Activated gamma-delta T cell treated with anti-CD3 and anti-CD28 coated beads, Interleukin-2, amount 50 U/mL, for 16 hours (primary cell): ENCODE measurements at places on chromosomes 16 and 17.
A peak's percentile ranks its signal among the peaks of the same experiment; 100 is the strongest.

DNA sequence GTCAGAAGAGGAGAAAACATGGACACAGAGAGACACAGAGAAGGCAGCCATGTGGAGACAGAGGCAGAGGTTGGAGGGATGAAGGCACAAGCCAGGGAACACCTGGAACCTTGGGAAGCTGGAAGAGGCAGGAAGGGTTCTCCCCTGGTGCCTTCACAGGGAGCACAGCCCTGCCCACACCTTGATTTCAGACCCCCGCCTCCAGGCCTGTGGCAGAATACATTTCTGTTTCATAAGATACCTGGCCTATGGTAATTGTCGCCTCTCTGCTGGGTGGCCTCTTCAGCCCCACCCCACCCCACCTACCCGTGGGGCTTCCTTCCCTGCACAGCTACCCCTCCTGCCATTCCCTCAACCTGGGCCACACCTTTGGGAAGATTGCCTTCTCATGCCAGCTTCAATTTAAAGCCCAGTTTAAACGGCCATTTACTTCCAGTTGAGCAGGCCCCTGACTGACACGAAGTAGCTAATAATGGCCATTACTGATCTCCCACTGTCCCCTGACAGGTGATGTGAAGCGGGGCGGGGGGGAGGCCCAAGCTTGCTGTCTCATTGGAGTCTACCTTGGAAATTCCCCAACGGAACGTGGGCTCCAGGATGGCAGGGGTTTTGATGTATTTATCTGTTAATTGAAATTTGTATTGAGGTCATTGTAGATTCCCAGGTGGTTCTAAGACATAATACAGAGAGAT, 291.7 kb upstream of the FOXF1 start:
- no peak for DNase-seq

GRCh38 chr16:50861451-50861850, 119.6 kb downstream of the CYLD start:
- DNase-seq = no peak

DNA sequence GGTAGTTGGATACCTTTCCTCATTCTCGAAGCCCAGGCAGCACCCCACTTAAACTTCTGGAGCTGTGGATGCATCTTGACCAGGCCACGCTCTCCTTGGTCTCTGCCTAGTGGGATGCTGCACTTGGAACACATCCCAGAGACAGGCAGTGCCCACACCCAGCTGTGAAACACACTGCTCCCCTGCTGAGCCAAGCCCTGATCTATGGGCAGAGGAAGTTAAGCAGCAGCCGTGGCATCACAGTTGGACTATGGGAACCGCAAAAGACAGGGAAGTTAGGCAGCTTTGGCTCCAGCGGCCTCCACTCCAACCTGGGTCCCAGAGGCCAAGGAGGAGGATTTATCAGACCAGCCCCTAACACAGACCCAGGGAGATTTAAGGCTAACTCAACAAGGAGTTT, 284.8 kb upstream of the CCL2 start:
- no peak for DNase-seq

DNA sequence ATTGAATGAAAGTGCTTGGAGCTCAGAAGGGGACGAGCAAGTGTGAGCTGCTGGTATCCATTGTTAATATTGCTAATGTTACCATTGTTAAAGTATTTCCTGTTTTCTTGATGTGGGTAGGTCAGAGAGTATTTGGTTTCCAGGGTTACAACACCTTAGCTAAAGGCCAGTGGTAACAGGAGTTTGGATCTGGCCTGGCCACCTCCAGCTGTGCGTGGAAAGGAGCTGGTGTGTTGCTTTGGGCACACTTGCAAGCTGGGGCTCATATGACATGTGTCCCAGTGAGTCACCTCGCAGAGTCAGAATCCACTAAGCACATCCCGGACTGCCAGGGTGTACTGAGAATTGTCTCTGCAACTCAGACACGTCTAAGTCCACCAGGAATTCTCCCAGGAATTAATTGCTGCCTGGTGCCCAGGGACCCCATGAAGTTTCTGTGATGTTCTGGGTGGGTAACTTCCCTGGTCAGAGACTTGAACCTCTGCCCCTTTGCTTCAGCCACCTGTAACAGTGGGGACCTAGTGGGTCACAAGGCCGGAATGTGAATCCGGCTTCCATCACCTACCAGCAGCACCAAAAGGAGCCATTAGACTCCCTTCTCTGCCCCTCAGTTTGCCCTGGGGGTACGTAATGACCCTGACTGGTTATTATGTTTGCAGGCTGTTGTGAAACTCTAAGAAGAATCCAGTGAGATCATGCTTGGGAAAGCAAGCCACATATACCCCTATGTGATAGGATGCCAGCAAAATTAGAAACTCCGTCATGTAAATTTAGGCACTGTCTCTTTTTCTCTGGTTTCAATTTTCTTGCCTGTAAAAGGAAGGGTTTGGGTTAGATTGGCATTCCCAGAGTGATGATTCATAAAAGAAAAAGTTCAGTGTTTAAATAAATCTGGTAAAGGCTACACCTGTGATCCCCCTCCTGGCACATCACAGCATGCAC, 12.8 kb downstream of the SLC6A2 start:
- no peak for DNase-seq

DNA sequence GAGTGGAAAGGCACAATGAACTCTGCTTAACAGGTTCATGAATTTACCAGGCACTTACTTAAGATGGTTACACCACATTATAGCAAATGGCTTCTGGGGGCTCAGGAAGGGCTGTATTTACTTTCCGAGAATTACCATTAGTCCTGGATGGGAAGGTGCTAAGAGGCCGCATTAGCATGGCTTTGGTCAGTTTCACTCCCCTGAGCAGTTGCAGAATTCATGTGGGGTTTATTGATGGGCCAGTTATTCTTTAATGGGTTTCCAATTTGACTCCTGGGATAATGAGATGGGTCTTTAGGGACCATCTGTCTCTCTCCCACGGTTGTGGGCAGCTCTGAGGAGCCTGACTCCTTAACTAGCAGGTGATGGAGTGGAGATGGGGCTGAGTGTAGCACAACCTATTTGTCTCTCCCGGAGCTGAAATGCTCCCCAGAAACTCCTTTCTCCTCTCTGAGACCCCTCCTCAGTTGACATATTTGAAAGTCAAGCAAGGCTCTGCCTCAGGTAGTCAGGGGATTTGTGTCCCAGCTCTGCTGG, 652.5 kb downstream of the HS3ST4 start:
- DNase-seq = no peak

DNA sequence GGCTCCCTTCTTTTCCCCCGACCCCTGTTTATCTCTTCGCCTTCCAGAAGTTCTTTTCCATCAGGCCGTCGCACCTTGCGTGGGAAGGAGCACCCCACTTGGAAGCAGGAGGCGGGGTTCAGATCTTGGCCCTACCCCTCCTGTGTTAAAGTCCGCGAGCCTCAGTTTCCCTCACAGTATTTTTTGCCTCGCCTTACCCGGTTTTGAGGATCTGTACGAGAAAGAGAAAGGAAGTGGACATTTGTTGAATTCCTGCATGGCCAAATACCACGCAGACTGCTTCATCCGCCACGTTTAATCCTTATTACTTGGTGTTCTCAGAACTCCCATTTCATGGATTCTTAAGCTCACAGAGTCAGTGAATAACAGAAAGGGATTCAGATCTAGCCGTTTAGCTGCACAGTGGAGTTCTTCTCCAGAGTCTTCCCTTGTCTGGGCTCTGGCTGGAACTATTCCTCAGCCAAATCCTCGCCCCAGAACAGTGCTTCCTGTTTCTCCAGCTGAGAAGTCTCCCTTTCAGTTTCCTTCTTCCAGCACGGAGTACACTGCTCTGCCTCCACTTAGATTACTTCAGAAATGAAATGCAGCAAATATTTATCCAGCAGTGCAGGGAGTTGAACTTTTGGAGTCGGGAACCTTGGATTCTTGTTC, 590 bp downstream of the TMEM219 start:
- no peak for DNase-seq

DNA sequence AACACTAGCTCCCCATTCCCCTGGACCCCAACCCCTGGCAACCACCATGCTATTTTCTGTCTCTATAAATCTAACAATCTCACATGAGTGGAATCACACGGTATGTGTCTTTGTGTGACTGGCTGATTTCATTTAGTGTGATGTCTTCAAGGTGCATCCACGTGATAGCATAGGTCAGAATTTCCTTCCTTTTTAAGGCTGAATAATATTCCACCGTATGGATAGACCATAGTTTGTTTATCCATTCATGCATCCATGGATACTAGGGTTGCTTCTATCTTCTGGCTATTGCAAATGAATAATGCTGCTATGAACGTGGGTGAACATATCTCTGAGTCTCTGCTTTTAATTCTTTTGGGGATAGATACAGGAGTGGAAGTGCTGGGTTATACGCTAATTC, 43.9 kb downstream of the TMEM235 start:
- DNase-seq = no peak

- DNase-seq = no peak
Measured at GRCh38 chr17:46097497-46097896, 95.7 kb downstream of the KANSL1 start.

GRCh38 chr17:5786510-5786875, 202.2 kb upstream of the NLRP1 start:
- no peak for DNase-seq

DNA sequence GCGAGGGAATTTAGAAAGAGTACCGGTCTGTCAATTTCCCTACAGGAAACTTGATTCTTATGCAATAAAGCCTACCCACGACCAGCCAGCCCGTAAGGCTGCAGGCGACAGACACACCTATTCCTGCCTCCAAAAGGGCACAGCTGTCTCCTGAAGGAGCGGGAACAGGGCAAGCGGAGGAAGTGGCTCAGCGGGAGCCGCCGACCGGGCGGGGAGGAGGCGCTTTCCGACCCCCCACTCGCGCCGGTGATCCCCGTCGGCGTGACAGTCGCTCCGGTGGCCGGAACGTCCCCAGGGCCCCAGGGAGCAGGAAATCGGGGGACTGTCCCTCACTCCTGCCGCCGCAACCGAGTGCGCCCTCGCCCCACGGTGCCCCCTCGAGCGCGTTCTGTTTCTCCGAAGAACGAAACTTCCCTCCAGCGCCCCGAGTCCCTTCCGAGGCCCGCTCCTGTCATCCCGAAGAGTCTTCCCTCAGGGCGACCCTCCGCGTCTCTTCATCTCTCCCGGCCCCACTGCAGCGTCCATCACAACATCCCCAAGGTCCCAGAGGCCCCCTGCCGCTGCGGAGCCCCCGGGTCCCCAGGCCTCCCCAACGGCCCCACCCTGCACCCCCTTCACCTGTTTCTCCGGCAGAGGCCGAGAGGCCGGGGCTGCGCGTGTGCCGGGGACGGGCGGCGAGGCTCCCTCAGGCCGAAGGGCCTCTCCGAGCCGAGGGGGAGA, 421 bp downstream of the STAT3 start:
- peak; percentile 14 for DNase-seq

DNA sequence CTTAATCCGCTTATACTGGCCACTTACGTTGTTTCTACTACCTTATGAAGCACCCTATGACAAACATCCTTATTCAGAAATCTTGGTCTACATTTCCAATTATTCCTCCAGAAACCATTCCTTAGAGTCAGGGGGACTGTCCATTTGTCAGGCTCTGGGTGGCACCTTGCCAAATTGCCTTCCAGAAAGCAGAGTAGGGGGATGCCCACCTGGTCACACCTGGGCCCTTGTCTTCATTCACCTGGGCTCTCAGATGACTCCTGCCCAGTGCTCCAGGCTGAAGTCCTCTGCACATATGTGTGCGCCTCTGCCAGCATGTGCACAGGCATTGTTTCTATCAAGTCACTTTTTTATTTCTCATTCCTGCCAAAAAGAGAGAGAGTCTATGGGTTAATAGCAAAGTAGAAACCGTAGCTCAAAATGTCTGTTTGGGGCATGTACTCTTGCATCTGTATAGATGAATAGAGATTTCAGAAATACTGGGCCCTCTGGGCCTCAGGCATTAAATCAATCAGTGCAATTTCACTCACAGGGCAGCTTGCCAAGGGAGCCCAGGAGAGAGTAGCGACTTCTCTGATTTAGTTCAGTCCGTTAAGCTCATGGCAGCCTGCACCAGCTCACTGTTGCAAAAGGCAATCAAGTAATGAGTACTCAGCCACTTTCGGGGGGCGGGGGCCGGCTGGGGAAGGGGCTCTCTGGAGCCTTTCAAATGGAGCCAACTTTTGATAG, 104.7 kb downstream of the SOCS1 start:
- no peak for DNase-seq

DNA sequence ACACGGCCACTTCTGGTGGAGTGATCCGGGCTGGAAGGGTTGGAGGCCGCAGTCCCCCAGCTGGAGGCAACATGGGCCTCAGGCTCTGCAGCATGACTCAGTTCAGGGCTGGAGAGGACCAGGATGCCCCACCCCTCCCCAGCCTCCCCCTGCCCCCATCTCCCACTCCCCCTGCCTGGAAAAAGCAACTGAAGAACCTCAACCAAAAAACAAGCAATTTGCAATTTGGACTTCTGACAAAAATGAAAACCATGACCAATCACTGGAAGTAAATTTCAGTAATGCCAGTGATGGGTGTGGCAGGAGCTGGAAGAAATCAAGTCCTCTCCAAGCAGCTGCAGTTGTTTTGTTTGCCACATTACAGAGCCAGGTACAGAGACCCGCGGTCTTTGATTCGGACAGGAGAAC, 6.6 kb upstream of the MIF4GD start:
- DNase-seq = no peak

GRCh38 chr16:67651847-67652246, 6.9 kb downstream of the CARMIL2 start:
- no peak for DNase-seq

DNA sequence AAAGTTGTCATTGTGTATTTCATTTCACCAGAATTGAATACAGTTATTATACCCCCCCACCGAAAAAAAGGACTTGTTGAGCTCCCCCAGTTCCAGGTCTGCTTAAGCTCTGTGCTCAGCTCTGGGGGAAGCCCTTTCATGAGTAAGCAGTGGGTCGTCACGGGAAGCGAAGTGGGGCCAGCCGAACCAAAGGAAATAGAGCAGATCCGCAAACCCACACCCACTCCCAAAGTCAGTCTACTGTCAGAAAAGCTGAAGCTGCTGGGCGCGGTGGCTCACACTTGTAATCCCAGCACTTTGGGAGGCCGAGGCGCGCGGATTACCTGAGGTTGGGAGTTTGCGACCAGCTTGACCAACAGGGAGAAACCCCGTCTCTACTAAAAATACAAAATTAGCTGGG, 50.1 kb downstream of the PECAM1 start:
- no peak for DNase-seq

DNA sequence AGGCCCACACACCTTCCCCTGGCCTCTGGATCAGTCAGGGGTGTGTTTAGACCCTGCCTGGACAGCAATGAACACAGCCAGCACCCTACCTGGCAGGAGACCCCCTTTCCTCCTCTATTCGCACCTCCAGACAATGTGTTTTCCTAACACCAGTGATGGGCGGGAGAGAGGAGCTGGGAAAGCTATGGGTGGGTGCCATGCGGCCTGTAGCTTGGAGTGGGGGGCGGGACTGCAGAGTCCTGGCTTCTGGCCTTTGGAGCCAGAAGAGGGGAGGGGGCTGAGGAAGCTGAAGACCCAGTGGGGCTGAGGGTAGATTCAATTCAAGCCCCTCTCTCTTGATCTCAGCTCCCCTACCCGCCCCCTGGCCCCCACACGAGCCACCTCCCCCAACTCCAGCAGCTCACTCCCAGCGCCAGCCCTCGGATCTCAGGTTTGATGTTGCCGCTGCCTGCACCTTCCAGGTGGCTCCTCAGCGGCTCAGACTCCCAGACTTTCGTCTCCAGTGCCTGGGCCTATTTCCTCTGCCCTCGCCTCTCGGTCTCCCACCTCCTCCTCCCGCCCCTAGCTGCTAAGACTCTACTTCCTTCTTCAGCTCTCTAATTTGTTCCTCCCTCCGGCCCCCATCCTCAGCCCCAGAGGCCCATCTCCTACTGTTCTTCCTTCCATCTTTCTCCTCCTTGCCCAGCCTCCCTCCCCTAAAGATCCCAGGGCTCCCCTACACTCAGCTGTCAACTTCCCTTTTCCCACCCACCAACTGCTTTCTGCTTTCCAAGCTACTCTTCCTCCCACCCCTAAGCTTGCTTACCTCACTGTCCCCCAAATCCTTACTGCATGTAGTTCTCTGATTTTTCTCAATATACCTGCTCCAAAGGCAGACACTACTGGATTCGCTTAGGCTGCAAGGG, 6.8 kb upstream of the SP6 start:
- no peak for DNase-seq
